Naive thymus-derived CD4-positive, alpha-beta T cell (primary cell): ENCODE measurements at places on chromosomes 2 and 18.

DNA sequence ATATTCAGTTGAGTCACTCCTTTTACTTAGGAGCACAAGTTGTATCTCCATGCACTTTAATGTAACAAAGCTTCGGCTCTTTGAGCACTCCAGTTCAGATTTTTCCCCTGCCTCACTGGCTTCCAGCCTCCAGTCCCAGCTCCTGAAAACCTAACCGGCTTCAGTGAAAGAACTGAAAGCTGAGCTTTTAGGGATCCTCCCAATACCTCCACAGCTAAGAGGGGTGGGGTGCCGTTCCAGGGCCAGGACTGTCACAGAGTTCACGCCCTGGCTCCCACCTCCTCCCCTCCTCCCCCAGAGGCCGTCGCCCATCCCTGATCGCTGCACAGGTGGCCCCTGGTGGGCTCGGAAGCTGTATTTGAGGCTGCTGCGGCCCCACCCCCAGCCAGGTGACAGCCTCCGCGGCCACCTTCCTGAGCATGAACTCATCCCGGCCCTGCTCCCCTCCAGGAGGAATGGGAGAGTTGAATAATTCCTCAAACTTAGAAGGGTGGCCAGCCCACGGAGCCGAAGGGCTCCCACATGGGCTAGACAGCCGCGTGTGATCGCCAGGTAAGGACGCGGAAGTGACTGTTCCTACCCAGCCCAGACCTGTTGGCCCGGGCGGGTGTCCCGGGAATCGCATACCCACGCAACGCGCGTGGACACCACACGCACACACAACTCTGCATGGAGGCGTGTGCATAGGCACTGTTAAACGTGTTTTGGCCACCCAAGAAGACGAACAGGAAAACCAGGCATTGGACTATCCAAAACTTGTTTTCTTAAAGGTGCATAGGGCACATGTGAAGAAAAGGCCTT, 1.8 kb downstream of the MYO5B start:
- no peak for DNase-seq

DNA sequence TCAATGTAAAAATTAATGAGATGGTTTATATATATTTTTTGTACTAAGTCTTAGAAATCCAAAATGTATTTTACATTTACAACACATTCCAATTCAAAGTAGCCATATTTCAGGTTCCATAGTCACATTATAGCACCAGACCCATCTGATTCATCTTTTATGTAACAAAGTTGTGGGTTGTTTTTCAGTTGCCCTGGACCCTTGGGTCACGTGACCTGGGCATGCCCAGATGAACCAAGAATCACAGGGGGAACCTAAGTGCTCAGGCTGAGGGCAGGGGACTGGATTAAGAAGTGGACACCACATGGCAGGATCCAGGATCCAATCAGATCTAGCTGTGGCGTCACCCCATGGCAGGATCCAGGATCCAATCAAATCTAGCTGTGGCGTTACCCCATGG, 44.9 kb upstream of the NDUFV2 start:
- no peak for DNase-seq

DNA sequence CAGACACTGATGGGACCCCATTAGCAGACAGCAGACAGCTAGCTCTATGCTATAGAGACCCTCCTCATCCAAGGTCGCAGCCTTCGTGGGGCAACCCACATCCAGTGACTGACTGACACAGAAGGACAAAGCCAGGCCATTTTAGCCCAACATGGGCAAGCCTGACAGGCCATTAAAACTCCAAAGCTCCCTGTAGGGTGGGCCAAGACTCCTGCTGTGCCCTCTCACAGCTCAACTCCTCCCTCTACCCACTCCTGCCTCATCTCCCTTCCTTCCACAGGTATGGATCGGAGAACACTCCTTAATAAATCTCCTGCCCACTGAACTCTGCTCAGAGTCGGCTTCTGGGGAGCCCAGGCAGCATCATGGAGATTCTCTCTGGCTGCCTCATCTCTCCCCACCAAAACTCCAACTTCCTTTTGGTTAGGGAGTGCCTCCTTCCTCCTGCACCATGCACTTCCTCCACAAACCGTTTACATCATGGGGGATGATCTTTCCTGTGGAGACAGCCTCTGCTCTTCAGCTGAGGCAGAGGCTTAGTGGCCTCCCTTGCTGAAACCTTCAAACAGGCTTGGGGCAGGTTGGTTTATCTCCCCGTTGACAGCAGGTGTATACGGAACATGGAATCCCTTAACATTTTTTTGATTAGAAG, 86.5 kb downstream of the ACTR3 start:
- DNase-seq: no peak

DNA sequence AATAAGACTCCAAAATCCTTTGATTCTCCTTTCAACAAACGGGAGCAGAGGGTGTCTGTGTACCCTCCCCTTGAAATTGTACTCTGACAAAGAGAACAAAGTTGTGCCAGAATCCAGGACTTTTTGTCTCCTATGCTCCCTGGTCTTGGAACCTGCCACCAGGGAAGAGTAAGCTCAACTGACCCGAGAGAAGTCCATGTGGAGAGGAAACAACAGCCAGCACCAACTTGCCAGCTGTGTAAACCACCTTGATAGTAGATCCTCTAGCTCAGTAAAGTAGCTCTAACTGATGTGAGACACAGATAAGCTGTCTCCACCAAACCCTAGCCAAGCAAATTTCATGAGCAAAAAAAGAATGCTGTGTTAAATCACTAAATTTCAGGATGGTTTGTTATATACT, 46.9 kb downstream of the LNPK start:
- DNase-seq: no peak

DNA sequence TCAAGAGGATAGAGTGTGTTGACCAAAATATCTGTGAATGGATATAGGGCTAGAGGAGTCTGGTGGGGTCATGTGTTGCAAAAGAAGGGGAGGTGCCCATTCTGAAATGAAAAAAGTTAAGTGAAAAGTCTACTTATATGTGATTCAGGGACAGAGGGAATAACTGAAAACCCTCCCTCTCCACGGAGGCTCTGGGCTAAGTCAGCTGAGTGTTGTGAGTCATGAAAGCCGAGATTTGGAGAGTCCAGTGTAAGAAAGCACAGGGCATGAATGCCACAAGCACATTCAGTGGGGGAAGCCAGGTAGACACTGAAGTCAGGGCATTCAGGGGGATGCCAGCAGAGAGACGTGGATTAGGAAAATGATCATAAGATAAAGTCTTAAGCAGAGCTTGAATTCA, 871.9 kb downstream of the TSN start:
- no peak for DNase-seq

GRCh38 chr2:19971691-19972090, 18.2 kb downstream of the WDR35 start:
- peak; percentile 32 for DNase-seq

DNA sequence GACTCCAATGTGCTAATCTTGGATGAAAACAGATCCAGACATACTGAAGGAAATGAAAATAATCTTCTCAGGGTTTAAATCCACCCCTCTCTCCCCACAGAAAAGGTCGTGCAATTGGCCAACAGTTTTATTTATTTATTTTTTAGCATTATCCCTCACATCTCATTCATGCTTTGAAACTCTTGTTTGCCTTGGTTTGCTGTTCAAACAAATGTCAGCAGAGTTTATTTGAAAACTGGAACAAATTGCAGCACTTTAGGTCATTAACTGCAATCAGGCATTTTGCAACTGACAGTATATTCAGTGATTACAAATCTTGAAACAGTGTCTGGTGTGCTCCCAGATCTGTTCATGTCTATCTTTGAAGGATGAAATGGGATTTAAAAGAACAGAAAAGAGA, 220.6 kb downstream of the SLC4A10 start:
- no peak for DNase-seq

DNA sequence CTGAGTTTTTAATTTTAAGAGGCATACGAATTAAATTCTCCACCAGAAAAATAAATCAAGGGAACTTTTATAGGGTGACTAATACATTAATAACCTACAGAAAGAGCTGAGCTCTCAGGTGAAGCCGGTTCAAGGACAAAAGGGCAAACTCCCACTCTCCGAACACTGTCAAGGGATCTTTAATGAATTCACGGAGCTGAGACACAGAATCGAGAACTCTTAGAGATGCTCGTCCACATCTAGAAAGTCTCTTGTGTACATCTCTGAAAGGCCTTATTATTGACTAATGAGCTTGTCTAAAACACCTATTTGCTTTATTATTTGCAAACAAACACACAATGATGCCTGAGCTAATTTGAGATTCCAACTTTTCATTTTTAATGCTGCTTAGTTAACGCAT, 33.3 kb upstream of the PIK3C3 start:
- no peak for DNase-seq

- no peak for DNase-seq
These were observed 103.6 kb upstream of the TMEM200C start for GRCh38 chr18:5998907-5999306.

DNA sequence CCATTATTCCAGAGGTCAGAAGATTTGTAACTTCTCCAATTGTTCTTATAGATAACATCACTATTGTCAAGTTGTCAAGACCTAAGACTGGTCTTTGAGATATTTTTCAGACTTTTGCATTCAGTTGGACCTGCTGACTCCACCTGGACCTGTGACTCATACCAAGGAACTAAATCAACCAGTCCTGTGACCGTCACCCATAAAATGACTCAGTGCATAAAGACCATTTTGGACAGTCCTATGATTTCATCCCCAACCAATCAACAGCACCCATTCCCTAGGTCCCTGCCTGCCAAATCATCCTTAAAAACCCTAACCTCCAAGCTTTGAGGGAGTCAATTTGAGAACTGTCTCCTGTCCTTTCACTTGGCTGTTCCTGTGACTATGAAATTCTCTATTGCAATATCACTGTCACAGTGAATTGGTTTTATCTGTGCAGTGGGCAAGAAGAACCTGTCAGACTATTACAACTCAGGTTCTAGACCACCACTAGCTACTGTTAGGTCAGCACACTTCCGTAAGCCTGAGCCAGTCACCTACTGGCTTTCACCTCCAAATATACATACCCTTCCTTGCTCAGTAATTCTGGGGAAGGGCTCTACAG, 17.1 kb downstream of the DPP4 start:
- DNase-seq: no peak

GRCh38 chr2:241905716-241906377, 36.3 kb downstream of the RTP5 start:
- DNase-seq: no peak

- DNase-seq: no peak
These were observed 678 bp upstream of the ZNF24 start for GRCh38 chr18:35344736-35345459.

GRCh38 chr2:173130496-173131465, 55.1 kb downstream of the MAP3K20 start:
- DNase-seq: no peak

DNA sequence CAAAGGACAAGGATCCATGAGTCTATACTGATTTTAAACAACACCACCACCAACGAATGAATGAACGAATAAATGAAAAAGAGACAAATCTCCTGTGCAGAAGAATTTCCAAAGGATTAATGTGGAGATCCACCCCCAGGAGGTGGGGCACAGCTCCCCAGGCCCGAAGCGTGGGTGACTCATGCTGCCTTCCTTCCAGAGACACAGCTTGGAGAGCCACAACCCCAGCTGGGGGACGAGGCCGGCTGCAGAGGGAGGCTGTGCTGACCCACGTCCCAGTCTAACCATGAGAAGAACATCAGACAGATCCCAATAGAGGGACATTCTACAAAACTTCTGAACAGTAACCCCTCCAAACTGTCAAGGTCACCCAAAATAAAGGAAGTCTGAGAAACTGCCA, 557.3 kb upstream of the SALL3 start:
- DNase-seq: no peak

DNA sequence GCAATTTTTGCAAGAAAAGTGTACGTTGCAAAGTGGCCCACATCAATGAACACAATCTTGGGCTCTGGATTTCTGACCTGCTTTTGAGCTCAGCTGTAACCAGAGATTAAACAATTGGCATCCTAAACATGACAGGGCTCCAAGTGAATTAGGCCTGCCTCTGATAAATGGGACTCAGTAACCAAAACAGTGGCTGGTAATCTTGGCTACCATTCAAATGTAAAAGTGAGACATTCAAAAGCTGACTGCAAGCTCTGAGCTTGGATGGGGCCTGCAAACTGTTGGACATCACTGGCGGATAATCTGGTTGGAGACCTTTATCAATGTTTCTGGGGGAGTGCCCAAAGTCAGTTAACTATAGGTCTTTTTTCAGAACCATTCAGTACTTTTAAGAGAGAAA, 160.7 kb downstream of the RAB3GAP1 start:
- DNase-seq: no peak

DNA sequence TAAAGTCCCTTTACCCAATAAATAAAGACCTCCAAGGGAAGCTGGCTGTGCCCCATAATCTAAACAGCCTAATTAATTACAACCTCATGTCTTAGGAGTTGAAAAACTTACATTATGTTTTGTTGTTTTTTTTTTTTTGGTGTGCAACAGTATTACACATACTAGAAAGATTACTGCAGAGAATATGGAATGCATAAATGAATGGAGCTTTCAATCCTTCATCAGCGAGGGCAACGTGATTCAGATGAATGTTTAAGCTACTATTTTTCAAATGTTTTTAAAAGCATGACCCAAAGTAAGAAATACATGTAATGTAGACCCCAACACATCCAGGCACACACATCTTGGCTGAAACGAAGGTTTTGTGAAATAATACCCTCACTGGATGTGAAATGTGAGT, 167.1 kb upstream of the FN1 start:
- no peak for DNase-seq

GRCh38 chr18:905307-905947, 756 bp downstream of the ADCYAP1 start:
- no peak for DNase-seq

GRCh38 chr2:225070811-225071210, 28.5 kb upstream of the DOCK10 start:
- no peak for DNase-seq

DNA sequence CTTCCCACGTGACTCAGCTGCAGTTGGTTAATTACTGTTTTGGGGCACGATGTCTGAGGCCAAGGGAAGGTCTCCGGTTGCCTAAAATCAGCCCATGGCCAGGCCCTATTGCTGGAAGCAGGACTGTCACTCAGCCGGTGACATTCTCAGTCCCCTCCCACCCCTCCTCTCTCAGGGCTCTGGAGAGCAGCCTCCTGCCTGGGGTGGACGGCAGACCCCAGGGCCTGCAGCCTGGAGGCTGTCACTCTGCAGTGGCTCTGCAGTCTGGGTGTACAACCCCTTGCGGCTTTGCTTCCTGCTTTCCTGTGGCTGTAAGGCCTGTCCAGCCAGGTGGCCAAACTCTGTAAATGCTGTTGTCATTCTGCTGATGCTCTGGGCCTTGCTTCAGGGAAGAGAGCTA, 32.8 kb downstream of the ZBTB7C start:
- no peak for DNase-seq
